ENCODE measurements at places on chromosomes 12 and 14.

DNA sequence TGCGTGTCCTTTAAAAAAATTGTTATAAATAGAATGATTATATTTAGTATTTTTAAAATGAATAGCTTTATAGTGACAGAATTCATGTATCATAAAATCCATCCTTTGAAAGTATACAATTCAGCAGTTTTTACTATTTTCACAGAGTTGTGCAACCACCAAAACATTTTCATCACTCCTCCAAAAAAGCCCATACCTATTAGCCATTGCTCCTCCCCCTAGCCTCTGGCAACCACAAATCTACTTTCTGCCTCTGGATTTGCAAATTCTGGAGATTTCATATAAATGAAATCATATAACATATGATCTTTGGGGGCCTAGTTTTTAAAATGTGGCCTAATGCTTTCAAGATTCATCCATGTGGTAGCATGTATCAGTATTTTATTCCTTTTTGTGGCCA is 117.9 kb upstream of the MED13L start:
- DNase-seq: no peak

- DNase-seq: no peak
Observed at GRCh38 chr12:76144245-76144549, 59.7 kb upstream of the NAP1L1 start.

- no peak for DNase-seq
Observed at GRCh38 chr14:72600551-72601330, 293.2 kb downstream of the DPF3 start.

- no peak for DNase-seq
Observed at GRCh38 chr12:110677206-110677911, 11.6 kb downstream of the HVCN1 start.

- no peak for DNase-seq
Observed at GRCh38 chr14:65336191-65336591, 76.3 kb upstream of the FUT8 start.

DNA sequence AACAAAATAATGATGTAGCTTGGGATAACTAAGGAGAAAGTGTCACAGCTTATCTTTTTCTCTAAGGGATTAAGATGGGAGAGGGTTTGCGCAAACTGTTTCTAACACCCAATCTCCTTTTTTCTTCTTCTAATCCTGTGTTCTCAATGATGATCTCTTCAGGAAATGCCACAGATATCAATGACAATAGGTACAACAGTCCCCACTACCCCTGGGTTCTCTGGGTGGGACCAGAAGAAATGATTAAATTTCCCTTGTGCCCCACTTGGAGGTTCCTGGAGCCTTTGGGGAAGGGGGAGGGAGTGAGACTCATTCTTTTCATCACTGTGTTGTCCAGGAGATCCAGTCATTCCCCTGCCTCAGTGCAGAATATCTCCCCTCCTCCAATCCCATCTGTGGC is 8.6 kb upstream of the PIP4K2C start:
- no peak for DNase-seq

GRCh38 chr14:45136399-45136798 is 669 bp downstream of the FANCM start:
- DNase-seq: no peak

GRCh38 chr12:53344487-53344823 is 8.3 kb upstream of the SP7 start:
- no peak for DNase-seq

- no peak for DNase-seq
Observed at GRCh38 chr14:54829486-54830224, 73.0 kb downstream of the GCH1 start.

DNA sequence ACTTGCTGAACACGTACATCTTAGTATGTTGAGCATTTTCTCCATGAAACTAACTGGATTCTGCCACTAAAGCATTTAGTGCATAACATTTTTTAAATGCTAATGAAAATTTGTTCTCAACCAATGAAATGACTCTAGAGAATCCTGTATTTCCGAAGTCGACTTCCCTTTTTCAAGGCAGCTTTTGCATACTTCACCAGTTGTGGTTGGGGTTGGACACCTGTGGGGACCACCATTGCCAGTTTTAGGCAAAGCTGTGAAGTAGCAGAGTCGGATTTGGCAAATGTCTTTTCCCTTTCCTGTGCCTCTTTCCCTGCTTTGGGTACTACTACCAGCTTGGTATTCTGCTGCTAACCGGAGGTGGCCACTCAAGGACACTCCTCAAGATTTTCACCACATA is 349.2 kb downstream of the BCAT1 start:
- DNase-seq: no peak

GRCh38 chr14:106417224-106418049 is 891.1 kb downstream of the TMEM121 start:
- DNase-seq: peak; percentile 50

DNA sequence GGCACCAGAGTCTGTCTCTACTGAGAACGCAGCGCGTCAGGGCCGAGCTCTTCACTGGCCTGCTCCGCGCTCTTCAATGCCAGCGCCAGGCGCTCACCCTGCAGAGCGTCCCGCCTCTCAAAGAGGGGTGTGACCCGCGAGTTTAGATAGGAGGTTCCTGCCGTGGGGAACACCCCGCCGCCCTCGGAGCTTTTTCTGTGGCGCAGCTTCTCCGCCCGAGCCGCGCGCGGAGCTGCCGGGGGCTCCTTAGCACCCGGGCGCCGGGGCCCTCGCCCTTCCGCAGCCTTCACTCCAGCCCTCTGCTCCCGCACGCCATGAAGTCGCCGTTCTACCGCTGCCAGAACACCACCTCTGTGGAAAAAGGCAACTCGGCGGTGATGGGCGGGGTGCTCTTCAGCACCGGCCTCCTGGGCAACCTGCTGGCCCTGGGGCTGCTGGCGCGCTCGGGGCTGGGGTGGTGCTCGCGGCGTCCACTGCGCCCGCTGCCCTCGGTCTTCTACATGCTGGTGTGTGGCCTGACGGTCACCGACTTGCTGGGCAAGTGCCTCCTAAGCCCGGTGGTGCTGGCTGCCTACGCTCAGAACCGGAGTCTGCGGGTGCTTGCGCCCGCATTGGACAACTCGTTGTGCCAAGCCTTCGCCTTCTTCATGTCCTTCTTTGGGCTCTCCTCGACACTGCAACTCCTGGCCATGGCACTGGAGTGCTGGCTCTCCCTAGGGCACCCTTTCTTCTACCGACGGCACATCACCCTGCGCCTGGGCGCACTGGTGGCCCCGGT is at the start of gene PTGDR:
Gene PTGDR, plus strand, starts transcription at position 198 of the 778 bp plus-strand sequence. Its CDS starts 117 bp downstream, at position 315.
- no peak for DNase-seq

GRCh38 chr12:28988325-28988704 is 160.8 kb upstream of the FAR2 start:
- DNase-seq: no peak

- no peak for DNase-seq
Observed at GRCh38 chr12:4112734-4113325, 160.7 kb upstream of the CCND2 start.

GRCh38 chr14:64637735-64638473 is 66.3 kb upstream of the PLEKHG3 start:
- no peak for DNase-seq

- no peak for DNase-seq
Observed at GRCh38 chr12:30296486-30296885, 399.2 kb downstream of the IPO8 start.

DNA sequence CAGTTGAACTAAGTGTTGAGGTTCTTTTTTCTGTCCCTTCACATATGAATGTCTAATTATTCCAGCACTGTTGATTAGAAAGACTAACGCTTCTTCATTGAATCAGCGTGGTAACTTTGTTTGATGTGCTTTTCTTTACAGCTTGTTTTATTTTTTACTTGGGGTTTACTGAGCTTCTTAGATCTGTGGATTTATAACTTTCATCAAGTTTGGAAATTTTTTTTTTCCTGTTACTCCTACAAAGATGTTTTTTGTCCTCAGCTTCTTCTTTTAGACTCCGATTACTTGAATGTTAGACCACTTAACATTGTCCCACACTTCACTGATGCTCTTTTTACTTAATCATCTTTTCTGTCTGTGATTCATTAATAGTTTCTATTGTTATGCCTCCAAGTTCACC is 31.5 kb downstream of the NTN4 start:
- no peak for DNase-seq

GRCh38 chr14:31592631-31593030 is 31.4 kb downstream of the NUBPL start:
- no peak for DNase-seq

DNA sequence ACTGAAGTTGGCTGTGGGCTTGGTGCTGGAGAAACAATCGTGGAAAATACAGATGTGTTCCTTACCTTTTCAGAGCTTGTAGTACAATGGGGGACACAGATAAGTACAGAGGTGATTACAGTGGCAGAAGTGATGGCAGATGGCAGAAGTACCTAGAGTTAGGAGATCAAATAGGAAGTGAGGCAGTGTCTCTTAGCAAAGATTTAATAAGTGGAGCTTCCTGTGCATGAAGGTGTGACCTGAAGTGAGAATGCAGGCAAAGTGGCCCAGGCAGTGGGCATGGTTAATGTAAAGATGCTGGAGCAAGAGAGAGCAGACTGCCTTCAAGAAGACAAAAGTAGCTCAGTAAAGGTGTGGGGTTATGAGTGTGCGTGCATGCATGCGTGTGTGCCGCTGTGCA is 16.0 kb downstream of the LRRK2 start:
- DNase-seq: no peak

GRCh38 chr12:47032644-47033043 is 46.8 kb upstream of the PCED1B start:
- DNase-seq: no peak

DNA sequence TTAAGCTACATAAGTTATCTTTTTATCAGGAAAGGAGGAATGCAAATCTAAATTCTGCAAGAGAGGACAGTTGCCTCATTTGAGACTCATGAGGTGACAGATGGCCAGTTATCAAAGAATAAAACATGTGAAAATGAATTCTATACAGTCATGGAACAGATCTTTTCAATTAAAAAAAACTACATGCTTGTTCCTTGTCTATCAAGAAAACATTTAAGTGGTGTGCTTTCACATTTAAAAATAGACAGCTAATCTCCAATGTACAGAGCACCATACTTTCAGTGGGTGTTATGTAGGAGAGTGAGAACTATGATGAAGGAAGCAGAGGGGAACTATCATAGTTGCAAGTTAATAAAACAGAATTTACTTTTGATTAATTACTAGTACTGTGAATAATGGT is 76.7 kb upstream of the TTC7B start:
- no peak for DNase-seq

DNA sequence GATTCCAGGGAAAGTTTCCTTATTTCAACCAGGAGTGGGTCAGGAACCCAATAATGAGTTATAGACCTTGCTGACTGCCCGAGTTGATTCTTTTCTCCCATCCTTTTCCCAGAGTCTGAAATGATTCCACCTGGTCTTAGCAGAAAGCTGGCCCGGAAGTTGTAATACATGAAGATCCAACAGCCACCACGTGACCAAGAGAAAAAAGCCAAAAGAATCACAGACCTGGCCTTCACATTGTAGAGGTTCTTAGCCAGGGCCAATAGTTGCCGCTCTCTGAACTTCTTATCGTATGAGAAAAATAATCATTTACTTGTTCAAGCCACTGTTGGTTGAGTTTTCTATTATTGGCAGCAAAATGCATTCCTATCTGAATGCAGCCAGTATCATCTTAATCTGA is 161.2 kb upstream of the HMGA2 start:
- no peak for DNase-seq

DNA sequence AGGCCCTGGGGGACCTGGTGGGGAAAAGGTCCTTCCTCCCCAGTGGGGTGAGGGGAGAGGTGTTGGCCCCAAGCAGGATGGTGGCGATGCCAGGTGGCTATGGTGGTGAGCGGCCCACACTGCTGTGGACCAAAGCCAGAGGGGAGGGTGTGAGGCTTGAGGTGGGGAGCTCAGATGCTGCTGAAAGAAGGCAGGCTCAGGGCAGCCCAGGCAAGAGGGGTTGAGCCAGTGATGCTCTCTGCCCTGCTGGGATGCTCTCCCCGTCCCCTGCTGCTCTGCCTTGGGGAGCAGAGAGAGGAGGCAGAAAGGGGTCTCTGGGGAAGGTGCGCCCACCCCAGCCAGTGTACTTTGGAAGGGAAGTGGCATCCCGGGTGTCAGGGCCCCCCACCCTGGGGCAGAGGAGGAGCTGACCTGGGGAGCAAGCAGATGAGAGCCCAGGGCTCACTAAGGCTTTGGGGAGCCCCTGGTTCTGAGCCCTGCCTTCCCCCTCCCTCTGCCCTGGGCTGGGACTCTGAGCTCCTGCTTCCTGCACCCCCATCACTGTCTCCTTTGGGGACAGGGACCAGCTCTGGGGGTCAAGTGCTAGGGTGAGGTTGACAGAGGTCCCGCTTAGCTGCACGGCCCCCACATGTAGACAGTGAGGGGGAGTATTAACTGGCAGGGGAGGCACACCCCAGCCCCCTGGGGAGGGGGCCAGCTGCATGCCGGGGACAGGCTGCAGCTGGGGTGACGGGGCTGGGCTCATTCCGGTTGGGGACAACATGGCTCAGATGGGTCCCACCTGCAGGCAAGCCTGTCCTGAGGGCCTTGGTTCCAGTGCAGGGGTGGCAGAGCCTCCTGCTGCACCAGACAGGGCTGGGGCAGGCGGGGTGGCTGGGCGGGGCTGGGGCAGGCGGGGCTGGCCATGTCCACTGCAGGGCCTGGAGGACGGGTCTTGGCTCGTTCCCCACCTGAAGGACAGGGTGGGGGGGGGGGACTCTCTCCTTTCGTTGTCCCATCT is 124.4 kb downstream of the KIF26A start:
- no peak for DNase-seq

DNA sequence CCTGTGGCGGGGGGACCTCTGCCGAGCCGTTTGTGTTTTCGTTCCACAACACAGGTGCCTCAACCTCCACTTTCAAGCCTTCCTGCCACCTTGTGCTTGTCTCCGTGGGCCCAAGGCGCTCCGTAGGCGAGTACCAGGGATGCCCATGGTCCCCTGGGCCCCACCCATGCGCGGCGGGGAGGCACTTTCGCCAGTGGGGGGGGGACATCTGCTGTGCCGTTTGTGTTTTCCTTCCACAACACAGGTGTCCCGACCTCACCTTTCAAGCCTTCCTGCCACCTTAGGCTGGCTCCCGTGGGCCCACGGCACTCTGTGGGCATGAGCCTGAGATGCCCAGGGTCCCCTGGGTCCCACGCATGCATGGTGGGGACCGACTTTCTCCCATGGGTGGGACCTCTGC is 335.9 kb downstream of the ALG10 start:
- DNase-seq: no peak

DNA sequence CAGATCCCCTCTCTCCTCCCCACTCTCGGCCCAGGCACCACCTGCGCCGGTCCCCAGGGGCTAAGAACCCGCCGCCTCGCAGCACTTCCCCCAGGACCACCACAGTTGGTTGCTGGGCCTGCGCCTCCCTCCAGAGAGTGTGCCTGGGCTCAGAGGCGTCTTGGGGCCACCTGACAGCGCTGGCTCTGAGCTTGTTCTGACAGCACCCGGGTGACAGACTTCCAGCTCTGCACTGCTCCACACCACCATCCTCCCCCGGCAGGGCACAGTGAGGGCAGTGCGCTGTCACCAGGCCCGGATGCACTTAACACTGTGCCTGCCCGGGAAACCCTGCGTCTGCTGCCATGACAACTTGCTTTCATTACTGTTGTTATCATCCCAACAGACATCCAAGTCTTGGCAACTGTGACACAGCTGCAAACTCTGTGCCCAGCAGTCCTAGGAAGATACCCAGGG is 6.6 kb downstream of the BRF1 start:
- DNase-seq: no peak

GRCh38 chr12:112226768-112227167 is 101.4 kb downstream of the TRAFD1 start:
- DNase-seq: no peak

GRCh38 chr12:66352197-66352596 is 49.9 kb downstream of the HELB start:
- DNase-seq: no peak

All from GM19239 (cell line).